ENCODE measurements at places on chromosomes 2 and 18.

- DNase-seq: peak; percentile 86
These were observed 9.7 kb downstream of the DOK1 start for GRCh38 chr2:74564222-74564621.

DNA sequence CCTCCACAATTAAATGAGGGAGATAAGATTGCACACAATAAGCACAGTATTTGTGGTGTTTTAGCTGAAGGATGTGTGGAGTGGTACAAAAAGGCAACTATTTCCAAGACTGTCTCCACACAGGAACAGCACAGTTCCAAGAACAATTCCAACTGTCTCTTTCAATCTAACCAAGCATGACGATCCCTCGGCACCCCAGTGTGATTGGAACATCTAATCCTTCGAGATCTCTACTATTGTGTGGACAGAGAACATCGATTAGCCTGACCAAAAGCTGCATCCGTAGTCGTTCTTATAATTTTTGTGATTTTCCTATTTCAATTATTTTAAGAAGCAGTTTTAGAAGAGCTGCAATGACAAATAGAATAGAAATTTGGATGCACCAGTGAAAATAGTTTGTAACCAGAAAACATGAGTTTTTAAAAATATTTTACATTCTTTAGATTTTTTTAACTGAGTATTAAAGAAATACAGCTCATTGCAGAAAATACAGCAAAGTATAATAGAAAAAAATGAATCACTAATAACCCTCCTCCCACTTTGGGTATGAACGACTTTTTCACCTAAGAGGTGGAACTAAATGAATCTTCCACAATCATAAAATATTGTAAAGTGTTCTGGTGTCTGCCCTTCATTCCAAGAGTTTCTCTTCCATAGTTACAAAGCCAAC lies 76.4 kb upstream of the CABLES1 start:
- DNase-seq: no peak

DNA sequence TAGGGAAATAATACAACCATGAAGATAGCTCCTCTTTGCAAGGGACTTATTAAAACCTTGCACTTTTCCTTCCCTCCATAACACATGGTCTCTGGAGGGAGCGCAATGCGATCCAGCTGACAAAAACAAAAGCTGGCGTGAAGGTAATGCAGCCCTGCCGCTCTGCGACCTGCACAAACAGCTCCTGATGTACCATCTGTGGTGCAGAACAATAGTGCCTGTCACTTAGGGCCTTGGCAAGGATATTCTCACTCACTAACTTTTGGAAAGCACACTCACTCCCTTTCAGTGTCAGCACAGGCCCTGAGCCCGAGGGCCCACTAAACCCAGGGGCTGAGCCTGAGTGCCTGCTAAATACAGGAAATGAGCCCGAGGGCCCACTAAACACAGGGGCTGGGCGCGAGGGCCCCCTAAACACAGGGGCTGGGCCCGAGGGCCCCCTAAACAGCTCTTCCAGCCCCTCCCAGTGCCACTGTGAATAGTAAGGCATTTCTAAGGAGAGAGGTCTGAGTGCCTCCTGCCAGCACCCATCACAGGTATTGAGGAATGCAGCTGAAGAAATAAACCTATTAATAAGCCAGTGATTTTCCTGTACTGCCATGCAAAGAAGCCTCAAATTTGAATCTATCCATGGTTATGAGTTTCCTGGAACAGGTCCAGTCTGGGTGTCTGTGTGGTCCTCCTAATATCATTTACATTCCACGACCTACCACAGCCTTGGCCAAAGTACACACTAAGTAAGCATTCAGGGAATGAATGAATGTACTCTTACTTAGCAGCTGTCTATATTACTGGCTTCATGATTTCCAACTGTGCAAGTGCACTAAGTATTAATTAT lies 9.3 kb downstream of the L3MBTL4 start:
- DNase-seq: no peak

GRCh38 chr2:42987112-42987922 lies 194.9 kb upstream of the HAAO start:
- peak; percentile 62 for DNase-seq

GRCh38 chr18:31711365-31712172 lies 27.2 kb upstream of the B4GALT6 start:
- no peak for DNase-seq

DNA sequence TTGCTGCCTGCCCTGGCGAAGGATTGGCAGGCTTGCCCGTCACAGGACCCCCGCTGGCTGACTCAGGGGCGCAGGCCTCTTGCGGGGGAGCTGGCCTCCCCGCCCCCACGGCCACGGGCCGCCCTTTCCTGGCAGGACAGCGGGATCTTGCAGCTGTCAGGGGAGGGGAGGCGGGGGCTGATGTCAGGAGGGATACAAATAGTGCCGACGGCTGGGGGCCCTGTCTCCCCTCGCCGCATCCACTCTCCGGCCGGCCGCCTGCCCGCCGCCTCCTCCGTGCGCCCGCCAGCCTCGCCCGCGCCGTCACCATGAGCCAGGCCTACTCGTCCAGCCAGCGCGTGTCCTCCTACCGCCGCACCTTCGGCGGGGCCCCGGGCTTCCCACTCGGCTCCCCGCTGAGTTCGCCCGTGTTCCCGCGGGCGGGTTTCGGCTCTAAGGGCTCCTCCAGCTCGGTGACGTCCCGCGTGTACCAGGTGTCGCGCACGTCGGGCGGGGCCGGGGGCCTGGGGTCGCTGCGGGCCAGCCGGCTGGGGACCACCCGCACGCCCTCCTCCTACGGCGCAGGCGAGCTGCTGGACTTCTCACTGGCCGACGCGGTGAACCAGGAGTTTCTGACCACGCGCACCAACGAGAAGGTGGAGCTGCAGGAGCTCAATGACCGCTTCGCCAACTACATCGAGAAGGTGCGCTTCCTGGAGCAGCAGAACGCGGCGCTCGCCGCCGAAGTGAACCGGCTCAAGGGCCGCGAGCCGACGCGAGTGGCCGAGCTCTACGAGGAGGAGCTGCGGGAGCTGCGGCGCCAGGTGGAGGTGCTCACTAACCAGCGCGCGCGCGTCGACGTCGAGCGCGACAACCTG lies at the start of gene DES:
TSS of gene DES (plus strand) at position 223 of the 857 bp plus-strand sequence. CDS start at position 309, 86 bp downstream.
- no peak for DNase-seq

DNA sequence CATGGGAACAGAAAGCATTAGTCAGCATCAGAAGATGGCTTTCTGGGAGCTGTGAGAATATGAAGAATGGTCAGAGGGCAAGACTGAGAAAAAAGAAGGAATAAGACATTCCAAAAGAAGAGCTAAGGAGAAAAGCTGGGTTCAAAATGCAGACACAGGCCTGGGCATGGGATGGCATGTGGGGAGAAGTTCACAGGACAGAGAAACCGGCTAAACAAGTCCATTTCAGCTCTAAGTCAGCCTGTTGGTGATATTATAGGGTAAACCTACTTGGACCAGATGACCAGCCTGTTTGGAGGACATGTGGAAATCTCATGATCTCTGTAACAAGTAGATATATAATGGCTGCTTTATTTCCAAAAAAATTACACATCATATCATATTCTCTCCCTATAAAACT lies 91.7 kb upstream of the MEIS1 start:
- DNase-seq: no peak

DNA sequence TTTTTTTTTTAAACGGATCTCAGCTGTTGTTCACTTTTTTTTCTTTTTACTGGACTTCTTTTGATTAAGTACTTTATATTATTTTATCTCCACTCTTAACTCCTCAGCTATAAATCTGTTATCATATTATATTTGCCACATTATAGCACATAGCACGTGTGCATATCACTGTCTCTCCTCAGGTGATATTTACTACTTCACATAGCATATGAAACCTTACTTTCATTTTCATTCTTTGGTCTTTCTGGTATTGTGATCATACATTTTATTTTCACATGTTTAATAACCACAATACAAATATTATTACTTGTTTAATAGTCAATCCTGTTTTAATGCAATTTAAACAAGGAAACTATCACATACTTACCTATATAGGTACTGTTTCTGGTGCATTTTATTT lies 993.1 kb upstream of the TMEFF2 start:
- DNase-seq: no peak

GRCh38 chr2:219496825-219497494 lies 1.7 kb upstream of the GMPPA start:
- DNase-seq: no peak

- no peak for DNase-seq
These were observed 148.7 kb downstream of the OSR1 start for GRCh38 chr2:19209575-19210341.

- no peak for DNase-seq
These were observed 480.2 kb upstream of the ACVR2A start for GRCh38 chr2:147364597-147364996.

- DNase-seq: no peak
These were observed 335.7 kb downstream of the PARD3B start for GRCh38 chr2:204880928-204881327.

DNA sequence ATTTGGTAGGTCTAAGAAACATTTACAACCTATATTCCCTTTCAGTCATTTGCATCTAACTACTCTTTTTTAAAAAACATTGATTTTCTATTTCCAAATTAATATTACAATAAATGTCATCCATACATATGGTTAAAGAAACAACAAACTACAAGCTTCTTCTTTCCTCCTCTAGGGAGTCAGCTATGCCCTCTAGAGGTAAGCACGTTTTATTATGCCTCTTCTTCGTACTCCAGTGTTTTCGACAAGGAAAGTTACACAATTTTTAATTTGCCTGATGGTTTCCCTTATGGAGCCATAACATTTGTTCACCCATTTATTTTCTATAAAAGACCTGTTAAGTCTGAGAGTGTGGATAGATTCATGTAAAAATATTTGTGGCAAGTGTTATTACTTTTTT lies 183.4 kb upstream of the CDH7 start:
- no peak for DNase-seq

GRCh38 chr2:244547-244946 lies 19.3 kb downstream of the SH3YL1 start:
- no peak for DNase-seq

GRCh38 chr2:232203166-232203891 lies 175.2 kb upstream of the ALPP start:
- no peak for DNase-seq

DNA sequence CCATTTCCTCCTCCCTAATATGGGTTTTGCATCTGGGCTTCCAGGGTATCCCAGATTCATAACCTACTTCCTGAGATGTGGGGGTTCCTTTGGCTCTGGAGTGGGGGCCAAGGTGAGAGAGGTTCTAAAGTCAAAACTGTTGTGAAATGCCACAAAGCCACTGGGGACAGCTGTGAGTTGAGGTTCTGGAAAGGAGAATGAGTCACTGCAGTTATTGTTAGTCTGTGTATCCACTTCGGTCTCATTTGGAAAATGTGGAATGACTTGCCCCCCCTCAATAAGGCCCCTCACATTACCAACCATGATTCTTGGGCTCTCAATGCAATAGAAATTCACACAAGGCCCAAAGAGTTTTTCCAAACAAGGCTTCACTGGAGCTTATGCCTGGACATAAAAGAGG lies 51.1 kb upstream of the LGALSL start:
- DNase-seq: no peak

GRCh38 chr2:193336781-193337180 lies 1142.0 kb upstream of the TMEFF2 start:
- no peak for DNase-seq

- DNase-seq: no peak
These were observed 69.2 kb upstream of the EDAR start for GRCh38 chr2:109058191-109058632.

- no peak for DNase-seq
These were observed 51.9 kb downstream of the MAP4K3 start for GRCh38 chr2:39385172-39385571.

GRCh38 chr2:71906357-71906973 lies 241.2 kb downstream of the CYP26B1 start:
- DNase-seq: no peak

GRCh38 chr2:65605743-65606058 lies 173.3 kb upstream of the SPRED2 start:
- no peak for DNase-seq

DNA sequence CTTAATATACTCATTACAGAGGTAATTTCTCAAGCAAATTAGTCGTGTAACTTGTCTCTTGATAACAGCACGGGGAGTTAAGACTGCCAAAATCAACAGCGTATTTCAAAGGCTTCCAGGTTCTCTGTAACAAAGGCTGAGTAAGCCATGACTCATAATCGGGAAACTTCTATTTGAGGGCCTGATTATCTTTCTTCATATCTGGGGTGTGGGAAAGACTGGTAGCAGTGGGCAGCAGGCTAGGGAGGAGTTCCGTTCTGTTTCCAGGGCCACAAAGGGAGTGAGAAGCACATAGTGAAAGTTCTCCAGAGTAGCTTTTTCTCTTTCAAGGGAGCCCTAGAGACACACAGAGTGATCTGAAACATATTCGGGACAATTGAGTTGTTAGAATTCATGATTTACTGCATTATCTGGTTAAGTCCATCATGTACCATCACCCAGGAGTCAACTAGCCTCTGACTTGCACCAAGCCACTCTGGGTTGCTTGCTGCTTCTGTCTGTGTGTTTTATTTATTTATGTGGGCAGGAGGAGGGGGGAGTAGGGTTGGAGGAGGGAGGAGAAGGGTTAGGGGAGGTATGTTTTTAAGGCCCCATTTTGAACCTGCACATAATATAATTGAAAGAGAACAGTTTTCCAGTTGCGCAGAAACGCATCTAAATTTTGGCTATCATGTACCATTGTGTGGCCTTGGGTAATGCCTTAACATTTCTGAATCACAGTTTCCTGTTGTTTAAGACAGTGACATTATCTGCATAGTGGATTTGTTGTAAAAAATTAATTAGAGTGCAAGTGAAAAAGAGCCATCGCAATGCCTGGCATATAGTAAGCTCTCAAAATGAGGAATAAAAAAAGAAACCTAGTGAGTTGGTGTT lies 80.5 kb upstream of the ITPRID2 start:
- no peak for DNase-seq

DNA sequence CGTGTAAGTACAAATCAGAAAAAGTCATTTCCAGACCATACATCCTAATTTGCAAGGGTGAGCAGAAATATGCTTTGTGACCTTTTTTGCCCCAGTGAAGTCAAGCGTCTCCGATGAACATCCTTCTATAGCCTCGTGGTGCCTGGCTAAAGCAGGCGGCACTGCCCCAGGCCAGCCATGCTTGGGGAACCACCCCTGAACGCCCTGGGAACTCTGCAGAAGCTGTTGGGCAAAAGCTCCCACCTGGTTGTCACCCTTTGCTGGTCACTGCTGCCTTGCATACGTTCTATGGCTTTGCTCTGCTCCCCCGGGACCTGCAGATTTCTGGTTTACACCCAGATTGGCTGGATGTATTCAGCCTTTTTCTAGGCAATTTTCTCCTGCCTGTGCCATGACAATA lies 256.4 kb downstream of the SS18 start:
- DNase-seq: no peak

DNA sequence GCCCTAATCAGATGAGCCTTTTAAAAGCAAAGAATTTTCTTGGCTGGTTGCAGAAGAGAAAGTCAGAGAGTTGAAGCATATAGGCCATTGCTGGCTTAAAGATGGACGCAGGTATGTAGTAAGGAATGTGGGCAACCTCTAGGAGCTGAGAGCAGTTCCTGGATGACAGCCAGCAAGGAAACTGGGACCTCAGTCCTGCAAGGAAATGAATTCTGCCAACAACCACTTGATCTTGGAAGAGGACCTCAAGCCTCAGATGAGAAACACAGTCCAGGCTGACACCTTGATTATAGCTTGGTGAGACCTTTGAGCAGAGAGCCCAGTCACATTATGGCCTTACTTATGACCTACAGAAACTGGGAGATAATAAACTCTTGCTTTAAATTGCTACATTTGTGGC lies 15.7 kb downstream of the PHOSPHO2 start:
- no peak for DNase-seq

- DNase-seq: no peak
These were observed 242.7 kb downstream of the TGIF1 start for GRCh38 chr18:3692691-3693090.

All from AG04449 (cell line).